ENCODE measurements at places on chromosomes 13 and 19.

GRCh38 chr13:23497191-23497590 is 63.7 kb upstream of the SACS start:
- no peak for DNase-seq

DNA sequence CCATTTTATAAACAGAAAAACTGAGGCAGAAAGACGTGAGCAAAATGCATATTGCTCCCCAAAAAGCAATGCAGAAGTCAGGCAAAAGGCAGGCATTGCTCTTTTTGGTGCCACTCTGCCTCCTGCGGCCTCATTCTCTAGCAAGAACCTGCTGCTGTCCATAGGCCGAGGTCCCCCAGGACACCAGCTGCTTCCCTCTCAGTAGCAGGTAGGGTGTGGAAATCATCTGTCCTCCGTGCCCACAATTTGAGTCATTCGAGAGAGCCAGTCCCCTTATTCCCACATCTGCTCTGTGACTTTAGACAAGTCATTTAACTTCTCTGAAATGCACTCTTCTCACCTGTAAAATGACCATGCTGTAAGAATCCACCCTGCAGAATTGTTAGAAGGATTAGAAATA is 50.0 kb downstream of the TNFRSF19 start:
- no peak for DNase-seq

DNA sequence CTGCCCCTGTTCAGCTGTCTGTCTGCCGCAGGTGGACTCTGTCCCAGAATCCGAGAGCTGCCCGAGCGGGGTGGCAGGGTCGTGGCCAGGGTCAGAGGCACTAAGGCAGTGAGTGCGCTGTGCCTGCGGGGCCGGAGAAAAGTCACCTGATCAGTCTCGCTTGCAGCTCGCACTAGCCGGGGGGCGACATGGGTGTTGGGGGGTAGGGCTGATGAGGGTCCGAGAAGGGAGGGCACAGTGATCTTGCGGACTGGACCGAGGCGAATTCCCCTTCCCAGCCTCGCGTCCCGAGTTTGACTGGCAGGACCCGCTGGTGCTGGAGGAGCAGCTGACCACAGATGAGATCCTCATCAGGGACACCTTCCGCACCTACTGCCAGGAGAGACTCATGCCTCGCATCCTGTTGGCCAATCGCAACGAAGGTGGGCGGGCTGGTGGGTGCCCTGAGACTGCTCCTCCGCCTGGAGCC is 627 bp downstream of the GCDH start:
- no peak for DNase-seq

DNA sequence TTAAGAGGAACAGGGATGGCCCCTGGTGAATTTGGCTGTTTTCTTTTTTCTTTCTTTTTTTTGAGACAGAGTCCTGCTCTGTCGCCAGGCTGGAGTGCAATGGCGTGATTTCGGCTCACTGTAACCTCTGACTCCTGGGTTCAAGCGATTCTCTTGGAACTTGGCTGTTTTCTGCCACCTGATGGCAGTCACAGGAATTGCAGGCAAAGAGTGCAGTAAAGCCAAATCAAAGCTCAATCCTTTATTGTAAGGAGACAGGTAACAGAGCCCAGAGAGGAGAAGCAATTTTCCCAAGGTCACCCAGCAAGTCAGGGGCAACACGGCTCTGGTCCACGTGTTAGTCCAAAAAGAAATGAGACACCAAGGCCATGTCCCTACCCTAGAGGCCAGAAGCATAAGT is 6.2 kb downstream of the TINCR start:
- DNase-seq = no peak

DNA sequence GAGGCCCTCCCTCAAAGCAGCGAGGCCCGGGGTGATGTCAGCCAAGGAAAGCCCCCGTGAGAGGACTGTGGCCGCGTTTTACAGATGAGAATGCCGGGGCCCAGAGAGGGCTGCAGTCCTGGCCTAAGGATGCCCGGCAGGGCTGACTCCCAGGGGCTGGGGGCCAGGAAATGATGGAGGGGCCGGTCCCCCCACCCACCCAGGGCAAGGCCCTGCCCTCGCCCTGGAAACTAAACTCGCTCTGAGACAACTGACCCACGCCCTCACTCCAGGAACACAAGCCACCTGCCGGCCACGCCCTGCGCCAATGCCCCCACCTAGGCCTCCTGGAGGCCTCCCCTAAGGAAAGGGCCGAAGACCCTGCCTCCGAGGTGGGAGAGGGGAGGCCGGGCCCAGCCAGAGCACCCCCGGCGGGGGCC is 7.2 kb downstream of the ZBTB7A start:
- no peak for DNase-seq

DNA sequence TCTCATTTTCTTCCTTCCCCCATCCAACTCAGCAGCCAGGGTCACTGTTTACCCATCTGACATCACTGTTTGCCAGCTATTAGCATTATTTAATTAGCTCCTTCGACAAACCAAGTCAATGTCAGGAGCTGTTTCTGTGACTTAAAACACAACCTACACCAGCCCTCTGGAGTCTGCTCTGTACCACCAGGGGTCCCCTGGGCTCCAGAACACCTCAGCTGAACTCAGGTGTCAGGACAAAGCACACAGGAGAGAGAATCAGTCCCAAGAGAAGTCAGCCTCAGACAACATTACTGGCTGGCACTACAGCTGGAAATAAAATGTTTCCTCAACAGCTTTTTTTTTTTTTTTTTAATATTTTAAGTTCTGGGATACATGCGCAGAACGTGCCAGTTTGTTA is 45.1 kb downstream of the DCLK1 start:
- no peak for DNase-seq

GRCh38 chr13:112066624-112067004 is 335 bp upstream of the SOX1 start:
- no peak for DNase-seq

- DNase-seq = no peak
These were observed 33.7 kb upstream of the ZNF724 start for GRCh38 chr19:23283925-23284324.

DNA sequence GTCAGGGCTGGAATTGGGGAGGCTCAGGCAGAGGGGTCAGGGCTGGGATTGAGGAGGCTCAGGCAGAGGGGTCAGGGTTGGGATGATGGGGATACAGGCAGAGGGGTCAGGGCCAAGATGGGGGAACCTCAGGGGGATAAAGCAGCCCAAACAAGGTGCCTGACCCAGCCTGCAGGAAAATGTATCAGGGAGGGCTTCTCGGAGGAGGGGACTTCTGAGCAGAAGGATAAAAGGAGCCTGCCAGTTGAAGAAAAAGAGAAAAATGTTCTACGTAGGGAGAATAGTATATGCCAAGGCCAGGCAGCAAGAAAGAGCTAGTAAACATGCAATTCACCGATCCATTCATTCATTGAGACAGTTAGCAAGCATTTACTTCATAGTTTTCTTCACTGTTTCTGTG is 84.8 kb downstream of the MAP4K1 start:
- no peak for DNase-seq

DNA sequence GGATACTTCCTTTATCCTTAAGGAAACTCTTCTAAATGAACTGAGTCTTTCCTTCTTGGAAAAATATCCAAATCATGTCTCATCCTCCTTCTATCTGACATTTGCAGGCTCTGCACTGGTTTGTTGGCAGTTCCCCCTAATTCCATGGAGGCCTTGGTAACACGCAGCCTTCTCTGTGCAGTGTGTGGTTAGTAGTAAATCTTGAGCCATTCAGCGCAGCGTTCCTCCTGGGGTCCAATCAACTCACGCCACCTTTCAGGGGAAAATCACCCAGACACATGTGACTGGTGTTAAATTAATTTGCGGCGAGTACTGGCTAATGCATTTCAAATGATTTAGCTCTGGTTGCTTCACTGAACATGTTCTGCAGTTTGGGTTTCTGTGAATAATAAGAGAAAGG is 21.0 kb upstream of the CBY2 start:
- no peak for DNase-seq

DNA sequence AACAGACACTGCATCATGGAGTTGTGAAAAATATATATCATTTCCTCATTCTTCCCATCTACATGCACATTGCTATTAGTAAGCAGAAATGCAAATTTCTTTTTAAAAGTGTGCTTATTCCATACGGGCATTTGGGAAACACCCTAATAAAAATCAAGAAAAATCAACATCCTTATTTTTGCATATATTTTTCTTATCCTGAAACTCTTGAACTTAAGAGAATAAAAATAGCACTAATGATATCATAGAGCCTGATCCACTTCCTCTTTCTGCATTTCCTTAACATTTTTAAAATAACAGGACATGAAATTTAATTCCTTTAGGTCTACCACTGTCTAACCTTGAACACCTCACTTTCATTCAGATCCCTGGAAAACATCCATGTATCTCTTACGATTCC is 123.3 kb downstream of the VWA8 start:
- no peak for DNase-seq

DNA sequence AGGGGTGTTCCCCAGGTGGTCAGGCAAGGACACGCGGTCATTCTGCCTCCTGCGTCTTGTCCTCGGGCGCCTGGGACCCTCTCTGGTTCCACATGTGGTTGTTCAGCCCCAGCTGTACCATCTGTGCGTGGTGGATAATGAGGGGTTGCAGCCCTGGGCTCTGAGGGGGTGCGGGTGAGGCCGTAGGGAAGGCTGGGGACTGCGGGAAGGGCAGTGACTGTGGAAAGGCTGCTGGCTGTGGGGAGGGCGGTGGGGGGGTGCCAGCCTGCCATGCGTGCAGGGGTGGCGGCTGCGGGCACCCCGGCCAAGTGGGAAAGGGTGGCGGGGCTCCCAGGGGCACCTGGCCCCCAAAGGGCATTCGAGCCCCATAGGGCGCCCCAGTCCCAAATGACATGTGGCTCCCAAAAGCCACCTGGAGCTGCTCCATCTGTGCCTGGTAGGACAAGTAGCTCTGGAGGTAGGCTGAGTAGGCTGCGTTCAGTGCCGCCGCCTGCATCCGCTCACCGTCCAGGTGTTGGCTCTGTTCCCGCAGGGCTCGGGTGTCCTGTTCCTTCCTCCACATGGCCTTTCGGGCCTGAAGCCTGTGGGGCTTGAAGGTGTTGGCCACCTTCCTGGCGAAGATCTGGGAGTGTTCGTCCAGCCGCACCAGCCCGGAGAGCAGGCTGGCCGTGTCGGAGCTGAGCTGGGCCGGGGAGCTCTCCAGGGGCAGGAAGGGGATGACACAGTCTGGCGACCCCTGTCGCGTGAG is 15.1 kb downstream of the TICAM1 start:
- no peak for DNase-seq

DNA sequence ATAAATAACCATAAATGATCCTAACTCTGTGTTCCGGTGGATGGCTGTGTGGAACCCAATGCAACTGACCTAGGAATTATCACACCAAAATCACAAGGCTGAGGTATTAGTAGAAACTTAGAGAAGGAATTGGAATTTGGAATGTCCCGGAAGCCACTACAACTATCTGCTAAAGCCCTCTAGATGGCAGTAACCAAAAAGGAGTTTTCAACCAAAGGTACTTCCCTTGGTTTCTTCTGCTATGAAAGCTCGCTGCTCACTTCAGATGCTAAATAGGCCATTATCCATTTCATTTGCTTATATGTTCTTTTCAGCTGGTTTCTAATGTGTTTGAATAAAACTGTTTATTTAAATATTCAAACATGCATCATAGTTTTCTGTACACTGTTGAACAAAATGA is 1589.1 kb upstream of the SPRY2 start:
- no peak for DNase-seq

DNA sequence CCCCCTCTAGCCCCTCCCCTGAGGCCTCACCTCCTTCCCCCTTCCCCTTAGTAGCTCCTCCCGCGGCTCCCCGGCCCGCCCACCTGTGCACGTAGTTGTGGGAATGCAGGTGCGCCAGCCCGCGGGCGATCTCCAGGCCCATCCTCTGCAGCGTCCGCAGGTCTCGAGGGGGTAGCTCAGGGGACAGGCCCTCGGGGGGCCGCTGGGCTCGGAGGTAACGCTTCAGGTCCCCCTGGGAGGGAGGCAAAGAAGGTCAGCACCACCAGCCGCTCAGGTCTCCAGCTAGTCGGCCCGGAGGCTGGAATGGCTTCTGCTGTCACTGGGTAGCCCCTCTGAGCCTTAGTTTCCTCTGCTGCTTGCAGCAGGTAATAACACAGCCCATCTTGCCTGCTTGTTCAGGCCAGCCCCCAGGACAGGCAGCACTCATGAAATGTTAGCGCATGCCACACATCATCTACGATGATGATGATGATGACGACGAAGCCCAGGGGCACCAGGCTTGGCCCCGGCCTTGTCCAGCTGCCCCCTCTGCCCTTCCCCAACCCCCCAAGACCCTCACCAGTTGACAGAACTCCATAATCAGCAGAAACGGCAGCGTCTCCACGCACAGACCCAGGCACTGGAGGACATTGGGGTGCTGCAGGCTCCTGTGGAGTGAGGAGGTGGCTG is 9.2 kb downstream of the LMTK3 start:
- no peak for DNase-seq

DNA sequence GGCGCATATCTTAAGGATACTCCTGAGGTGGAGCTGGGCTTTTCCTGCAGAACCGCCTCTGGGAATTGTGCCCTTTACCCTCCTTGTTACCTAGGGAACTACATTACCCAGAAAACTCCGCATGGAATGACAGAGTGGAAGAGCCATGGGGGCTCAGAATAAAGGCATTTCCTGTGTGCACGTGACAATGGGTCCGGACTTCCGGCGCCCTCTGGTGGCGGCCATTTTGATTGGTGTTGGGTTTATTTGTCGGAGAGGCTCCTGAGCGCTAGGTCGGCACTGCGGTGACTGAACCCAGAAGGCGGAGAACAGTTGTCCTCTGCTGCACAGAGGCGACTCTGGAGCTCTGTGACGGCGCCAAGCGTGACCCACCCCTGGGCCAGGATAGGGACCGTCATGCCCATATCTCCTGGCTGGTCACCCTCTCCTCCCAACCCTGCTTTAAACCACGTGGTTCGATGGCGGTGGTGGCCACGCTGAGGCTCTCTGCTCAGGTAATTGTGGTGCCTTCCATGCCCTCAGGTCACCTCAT is at the start of gene ZNF587B:
Gene ZNF587B, plus strand, starts transcription at position 229 of the 532 bp plus-strand sequence. Its CDS starts 230 bp downstream, at position 459.
- peak; percentile 55 for DNase-seq

DNA sequence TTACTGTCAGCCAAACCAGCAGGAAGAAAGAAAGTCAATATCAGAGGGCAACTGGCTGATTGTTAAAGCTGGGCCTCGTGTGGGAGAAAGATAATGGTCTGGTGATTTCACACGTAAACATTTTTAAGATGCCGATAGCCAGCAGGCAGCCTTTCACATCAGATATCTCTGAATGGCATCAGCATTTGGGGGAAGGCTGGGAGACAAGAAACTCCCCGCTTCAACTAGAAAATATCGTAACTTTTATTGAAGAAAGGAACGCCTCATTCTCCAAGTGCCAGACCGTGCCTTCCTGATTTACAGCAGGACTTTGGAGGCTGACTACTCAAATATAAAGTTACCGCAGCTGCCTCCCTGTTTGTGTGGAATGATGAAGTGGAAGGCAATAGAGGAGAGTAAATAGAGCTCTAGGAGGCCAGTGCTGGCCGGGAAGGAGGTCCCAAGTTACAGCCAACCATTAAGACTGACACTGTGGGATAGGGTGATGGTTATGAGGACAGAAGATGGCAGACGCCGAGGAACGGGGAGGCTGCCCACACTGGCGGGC is 284.3 kb upstream of the MAB21L1 start:
- DNase-seq = no peak
